Hepatocyte (in vitro differentiated cells): ENCODE measurements at places on chromosomes 2 and 18.
A peak's percentile ranks its signal among the peaks of the same experiment; 100 is the strongest.

GRCh38 chr2:238498188-238498587, 71.5 kb downstream of the ASB1 start:
- no peak for DNase-seq

- no peak for DNase-seq
These were observed 442.3 kb upstream of the RGPD4 start for GRCh38 chr2:107384422-107384821.

GRCh38 chr2:11980809-11981208, 234.4 kb downstream of the LPIN1 start:
- no peak for DNase-seq

- no peak for DNase-seq
These were observed 364.7 kb downstream of the GPD2 start for GRCh38 chr2:156800781-156801361.

GRCh38 chr2:161352719-161353118, 44.5 kb downstream of the PSMD14 start:
- no peak for DNase-seq

DNA sequence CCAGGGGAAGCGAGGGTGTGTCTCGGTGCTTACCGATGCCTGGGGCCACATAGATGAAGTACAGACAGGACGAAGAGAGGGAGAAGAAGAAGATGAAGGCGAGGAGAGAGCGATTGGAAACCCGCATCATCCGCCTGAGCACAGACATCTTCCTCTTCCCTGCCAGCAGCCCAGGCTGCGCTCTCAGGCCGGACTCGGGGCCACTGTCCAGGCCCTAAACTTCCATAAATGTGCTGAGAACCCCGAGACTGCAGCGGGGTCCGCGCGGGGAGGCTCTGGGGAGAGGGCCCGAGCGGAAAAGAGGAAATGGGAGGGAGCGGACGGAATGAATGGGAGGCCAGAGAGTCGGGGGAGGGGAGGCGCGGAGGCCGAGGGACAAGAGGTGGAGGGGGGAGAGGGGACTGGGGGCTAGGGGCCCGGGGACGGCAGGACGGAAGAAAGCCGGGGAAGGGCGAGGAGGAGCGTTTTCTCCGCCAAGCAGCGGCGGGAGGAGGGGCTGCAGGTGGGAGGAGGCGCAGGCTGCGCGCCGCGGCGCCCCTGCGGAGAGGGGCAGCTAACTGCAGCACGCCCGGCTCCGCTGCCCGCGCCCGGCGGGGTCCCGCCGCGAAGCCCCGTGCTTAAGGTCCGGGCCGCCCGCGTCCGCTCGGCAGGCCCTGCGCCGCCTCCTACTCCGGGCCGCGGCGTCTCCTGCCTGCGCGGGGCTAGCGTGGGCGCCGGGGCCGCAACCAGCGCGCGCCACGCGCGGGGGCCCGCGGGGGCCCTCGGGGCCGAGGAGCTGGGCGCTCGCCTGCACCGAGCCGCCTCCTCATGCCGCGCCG, at the start of gene B4GALT6:
Gene B4GALT6 (minus strand): TSS at position 303 of the 818 bp plus-strand sequence. CDS start 155 bp downstream, at position 148.
- peak; percentile 73 for DNase-seq

- DNase-seq, result no peak
These were observed 729.4 kb downstream of the RNF144A start for GRCh38 chr2:7646661-7647060.

- DNase-seq, result no peak
These were observed 1234.6 kb upstream of the CHAC2 start for GRCh38 chr2:52532956-52533355.
